Stimulated activated CD4-positive, alpha-beta T cell treated with anti-CD3 and anti-CD28 coated beads, TNF-alpha, amount 100 ng/mL, for 48 hours (primary cell): ENCODE measurements at places on chromosomes 13 and 19.

- no peak for DNase-seq
These were observed 212.2 kb downstream of the ENOX1 start for GRCh38 chr13:43574605-43575004.

DNA sequence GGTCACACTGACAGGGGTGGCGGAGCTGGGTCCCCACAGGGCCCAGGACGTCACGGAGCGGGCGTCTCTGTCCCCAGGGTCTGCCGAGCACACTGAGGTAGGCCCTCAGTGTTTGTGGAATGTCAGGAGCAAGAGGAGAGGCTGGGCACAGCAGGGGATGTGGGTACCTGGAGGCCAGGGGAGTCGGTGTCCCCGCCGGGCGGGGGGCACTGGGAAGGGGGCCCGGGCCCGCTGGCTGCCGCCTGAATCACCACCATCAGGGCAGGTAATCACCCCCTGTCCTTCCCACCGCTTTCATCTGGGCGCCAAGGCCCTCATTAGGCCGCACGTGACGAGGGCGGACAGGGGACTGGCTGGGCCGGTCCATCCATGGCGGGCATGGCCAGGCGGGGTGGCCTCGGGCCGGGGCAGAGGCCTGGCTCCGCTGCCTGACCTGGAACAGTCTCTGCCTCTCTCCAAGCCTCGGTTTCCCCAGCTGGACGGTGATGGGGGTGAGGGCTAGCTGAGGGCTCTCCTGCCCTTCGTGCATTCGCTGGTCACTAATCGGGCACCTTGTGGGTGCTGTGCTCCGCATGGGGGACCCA lies 1.0 kb downstream of the FGF22 start:
- no peak for DNase-seq

GRCh38 chr19:46599716-46600373 lies 1.3 kb upstream of the CALM3 start:
- no peak for DNase-seq

DNA sequence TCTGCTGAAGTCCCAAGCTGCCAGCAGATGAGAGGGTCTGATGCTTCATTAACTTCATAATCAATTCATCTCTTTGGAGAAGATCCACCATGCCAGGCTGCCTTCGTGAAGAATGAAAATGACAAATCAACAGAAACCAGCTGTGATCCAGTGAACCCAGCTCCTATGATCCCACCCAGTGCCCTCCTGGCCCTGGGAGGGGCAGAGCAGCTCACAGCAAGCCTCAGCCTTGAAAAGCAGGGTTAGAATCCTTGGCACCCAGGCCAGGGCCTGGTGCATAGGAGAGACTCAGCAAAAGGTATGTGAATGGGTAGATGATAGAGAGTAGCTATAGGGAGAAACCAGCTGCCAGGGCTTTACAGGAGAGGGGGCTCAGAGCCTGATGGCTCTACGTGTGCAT lies 43.6 kb upstream of the UQCRFS1 start:
- no peak for DNase-seq

DNA sequence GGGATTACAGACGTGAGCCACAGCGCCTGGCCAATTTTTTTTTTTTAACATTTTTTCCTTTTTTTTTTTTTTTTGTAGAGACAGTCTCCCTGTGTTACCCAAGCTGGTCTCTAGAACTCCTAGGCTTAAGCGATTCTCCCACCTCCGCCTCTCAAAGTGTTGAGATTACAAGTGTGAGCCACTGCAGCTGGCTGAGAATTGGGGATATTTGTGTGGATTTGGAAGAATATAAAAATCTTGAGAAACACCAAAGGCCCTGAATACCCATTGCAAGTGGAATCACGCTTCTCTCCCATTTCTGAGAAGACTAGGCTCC lies 79.9 kb upstream of the ABCC4 start:
- no peak for DNase-seq

DNA sequence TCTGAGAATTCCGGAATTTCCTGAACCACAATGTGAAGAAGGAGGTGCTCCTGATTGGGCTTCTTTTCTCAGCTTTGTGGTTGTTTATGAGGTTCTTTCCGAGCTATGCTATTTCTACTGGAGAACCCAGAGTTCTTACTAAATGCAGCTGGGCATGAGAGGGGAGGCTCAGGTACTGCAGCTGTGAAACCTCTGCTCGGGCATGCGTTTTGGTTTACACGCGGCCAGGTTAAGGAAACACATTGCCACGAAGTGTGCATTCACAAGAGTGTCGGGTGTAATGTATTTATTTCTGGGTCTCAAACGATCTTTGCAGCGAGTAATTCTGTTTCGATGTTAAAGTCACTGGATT lies 661 bp upstream of the MIR17HG start:
- peak; percentile 43 for DNase-seq

DNA sequence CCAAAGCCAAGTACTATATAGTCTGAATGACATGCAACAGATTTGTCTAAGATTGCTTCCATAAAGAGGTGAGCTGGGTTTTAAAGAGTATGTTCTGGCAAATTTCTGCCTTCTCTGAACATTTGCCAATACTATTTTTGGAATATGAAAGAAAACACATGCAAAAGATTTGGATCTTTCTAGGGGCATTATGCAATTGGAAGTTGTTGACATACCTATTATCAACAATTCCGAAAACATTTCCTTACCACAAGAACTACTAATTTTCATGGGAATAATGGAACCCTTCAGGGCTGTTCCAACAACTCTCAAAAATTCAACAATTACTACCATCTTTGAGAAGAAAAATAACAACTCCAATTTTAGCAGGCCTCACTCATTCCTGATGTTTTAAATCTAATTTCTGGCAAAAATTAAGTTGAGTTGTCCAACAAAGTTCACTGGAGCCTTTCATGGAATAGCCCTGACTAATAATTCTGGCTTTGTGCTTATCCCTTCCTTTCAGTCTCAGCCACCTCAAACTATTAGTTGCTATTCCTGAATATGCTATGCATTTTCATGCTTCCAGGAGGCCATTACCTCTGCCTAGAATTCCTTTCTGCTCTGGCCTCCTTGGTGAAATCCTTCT lies 250.0 kb downstream of the RGCC start:
- DNase-seq: no peak

- no peak for DNase-seq
These were observed 22.0 kb downstream of the ELAVL1 start for GRCh38 chr19:7983286-7983950.

DNA sequence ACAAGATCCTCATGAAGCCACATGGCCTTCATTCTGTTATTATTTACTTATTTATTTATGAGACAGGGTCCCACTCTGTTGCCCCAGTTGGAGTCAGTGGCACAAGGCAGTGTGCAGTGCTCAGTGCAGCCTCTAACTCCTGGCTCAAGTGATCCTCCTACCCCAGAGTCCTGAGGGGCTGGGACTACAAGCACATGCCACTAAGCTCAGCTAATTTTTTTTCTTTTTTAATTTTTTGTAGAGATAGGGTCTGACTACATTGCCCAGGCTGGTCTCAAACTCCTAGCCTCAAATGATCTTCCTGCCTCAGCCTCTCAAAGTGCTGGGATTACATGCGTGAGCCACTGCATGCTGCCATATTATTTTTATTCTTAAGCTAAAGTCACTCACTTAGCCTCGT lies 241.4 kb downstream of the UQCRFS1 start:
- DNase-seq: no peak

DNA sequence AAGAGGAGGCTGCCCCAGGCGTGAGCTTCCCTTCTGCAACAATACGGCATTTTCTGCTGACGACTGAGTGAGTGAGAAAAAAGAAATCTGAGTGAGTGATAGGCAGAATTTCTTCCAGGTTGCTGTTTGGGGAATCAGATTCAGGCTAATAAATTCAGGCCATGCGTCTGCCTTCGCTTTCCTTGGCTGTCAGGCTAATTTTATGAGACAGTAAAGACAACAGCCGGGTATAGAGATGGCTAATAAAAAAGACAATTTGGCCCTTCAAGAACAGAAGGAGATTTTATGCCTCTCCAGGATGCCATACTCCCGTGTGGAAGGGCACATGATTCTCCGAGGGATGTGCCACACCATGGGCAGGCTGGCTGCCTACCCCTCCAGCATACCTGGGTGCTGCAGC lies 145.9 kb upstream of the UBL3 start:
- no peak for DNase-seq

GRCh38 chr19:405121-405965 lies 3.6 kb downstream of the C2CD4C start:
- DNase-seq: no peak

DNA sequence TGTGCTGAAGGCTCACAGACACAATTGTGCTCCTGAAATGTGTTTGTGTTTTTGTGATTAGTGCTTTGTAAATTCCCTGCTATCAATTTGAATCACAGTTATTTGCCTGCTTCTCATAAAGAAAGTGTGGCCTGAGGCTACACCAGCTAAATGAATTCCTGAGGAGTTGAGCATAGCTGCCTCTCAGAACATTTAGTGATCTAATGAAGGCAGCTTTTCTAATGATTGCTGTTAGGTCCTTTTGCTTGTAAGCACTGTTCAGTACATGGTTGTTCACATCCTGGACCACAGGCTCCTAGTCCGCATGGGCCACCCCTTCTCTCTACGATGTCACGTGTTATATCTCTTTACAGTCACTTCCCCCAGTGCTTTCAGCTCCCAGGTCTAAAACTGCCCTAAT lies 238.2 kb downstream of the B3GLCT start:
- no peak for DNase-seq

- no peak for DNase-seq
These were observed 216.4 kb downstream of the POSTN start for GRCh38 chr13:37382146-37382545.

DNA sequence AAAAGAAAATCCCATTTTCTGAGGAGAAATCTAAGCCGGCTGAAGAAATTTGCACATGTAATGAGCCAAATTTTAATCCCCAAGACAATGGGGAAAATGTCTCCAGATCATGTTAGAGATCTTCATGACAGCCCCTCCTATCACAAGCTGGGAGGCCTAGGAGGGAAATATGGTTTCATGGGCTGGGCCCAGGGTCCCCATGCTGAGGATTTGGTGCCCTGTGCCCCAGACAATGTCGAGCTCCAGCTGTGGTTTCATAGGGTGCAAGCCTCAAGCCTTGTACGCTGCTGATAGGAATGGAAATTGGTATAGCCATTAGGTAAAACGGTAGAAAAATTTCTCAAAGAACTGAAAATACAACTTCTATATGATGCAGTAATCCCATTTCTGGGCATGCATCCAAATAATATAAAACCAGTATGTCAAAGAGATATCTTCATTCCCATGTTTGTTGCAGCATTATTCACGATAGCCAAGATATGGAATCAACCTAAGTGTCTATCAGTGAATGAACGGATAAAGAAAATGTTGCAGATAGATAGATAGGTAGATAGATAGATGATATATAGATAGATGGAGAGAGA lies 19.3 kb upstream of the FREM2 start:
- no peak for DNase-seq

GRCh38 chr19:34519602-34520001 lies 38.0 kb downstream of the WTIP start:
- no peak for DNase-seq

DNA sequence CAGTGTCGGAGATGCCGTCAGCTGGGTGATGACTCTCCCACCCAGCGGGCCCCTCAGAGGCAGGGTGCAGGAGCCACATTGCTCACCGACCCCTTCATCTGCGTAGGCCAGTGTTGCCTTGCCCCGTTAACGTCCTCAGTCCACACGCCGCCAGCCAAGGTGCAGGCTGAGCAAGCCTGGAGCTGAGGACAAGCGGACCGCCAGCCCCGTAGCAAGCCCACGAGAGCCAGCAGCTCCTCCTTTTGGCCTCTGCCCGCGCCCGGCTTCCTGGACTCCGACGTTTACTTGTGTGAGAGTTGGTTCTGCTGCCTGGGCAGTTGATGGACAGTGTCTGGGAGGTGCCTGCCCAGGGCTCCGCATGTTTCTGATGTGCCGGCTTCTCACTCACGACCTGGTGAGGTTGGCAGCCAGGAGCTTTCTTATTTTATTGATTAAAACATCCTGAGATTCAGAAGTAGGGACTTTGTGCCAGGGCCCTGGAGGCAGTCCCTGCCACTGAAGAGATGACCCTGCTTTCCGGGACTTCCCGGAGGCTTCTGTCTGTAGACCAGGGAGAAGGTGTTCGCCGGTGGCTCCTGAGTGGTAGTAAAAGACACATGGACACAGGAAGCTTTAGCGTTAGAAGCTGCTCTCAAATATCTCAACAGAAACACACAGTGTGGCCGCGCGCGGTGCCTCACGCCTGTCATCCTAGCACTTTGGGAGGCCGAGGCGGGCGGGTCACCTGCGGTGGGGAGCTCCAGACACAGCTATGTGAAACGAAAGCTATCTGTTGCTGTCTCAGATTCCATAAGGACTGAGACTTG lies 5.8 kb downstream of the DAZAP1 start:
- DNase-seq: no peak

- no peak for DNase-seq
These were observed at the start of gene SLITRK6 for GRCh38 chr13:85799097-85799582. Gene SLITRK6, minus strand, starts transcription at chr13:85799419. Its CDS starts 2,911 bp downstream, at chr13:85796508.

- DNase-seq: no peak
These were observed 14.3 kb upstream of the SCEL start for GRCh38 chr13:77521194-77521593.

- no peak for DNase-seq
These were observed 85.9 kb downstream of the SOX1 start for GRCh38 chr13:112152846-112153245.

DNA sequence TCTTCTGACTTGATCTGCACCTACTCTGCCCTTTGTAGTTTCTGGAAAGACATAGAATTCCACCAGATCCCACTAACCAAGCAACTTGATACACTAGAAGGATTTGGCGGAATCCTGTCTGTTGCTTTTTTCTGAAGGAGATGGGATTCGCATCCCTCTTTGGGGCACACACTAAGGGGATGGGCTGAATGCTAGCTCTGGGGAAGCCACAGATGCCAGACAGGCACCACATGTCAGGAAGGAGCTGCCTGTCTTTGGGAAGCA lies 52.1 kb downstream of the SERP2 start:
- no peak for DNase-seq

DNA sequence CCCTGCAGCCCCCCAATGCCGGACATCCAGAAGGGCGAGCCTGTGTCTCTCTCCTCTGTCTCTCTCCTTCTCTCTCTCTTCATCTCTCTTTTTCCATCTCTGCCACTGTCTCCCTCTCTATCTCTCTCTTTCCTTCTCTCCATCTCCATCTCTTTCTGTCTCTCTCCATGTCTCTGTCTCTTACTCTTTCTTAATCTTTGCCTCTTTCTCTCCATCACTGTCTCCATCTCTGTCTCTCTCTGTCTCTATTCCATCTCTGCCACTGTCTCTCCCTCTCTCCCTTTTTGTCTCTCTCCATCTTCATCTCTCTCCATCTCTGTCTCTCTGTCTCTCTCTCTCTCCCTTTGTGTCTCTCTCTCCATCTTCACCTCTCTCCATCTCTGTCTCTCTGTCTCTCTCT lies 25.7 kb upstream of the TCF3 start:
- DNase-seq: no peak

DNA sequence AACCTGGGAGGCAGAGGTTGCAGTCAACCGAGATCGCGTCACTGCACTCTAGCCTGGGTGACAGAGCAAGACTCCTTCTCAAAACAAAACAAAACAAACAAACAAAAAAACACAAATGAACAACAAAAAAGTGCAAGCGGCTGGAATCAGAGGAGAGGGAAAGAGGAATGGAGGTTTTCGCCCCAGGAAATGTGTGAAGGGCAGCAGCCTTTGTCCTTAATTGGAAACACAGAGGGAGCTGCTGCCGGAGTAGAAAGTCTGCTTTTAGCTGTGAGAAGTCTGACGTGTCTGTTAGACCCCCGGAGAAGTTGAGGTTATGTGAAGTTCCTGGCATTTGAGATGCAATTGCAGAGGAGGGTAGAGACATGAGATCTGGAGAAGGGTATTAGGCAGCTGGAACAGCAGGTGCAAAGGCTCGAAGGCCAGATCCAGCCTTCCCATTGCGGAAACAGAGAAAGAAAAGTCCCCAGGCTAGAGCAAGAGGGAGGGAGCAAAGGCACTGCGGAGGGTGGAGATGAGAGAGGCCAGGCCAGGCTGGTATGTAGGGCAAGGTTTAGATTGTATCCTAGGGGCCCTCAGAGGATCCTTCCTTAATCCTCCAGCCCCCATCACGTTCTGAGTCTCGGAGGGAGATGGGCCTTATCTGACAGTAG lies 473 bp downstream of the TMIGD2 start:
- DNase-seq: no peak
